ENCODE measurements at places on chromosomes 1 and 21.

DNA sequence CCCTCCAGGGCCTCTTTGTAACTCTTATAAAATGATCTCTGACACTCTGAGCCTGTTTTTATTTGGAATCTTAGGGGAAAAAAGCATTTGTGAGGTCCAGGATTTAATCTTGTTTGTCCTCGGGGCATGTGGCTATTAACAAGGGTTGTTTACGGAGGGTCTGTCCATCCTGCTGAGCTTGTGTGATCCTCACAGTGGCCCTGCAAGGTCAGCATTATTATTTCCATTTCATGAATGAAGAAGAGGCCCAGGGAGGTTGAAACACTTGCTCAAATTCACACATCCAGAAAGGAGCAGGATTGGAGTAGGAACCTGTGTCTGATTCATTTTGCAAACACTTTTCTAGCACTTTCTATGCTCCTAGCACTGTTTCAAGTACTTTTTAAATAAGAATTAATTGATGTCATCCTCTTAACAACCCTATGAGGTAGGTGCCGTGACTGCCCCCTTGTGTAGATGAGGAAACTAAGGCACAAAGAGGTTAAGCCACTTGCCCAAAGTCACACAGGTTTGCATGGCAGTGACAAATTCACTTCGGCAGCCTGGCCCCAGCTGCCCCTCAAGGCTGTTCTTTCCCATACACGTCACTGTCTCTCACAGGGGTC, 178.9 kb downstream of the MIS18A start:
- no peak for DNase-seq

DNA sequence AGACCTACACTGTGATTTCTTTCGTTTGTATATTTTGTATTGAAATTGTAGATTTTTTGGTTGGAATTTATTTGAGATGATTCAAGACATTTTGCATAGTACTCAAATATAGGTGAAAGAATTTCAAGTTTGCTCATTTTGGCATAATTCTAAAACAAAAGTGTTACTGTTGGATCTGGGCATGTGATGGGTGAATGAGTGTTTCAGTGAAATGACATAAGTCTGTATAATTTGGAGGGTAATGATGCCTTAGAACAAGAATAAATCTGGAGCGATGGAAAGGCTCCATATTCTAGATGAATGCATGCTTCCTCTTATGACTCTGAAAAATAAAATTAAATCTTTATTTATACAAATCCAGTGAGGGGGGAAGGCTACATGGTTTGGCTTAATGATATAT, 41.0 kb downstream of the NFIA start:
- no peak for DNase-seq

DNA sequence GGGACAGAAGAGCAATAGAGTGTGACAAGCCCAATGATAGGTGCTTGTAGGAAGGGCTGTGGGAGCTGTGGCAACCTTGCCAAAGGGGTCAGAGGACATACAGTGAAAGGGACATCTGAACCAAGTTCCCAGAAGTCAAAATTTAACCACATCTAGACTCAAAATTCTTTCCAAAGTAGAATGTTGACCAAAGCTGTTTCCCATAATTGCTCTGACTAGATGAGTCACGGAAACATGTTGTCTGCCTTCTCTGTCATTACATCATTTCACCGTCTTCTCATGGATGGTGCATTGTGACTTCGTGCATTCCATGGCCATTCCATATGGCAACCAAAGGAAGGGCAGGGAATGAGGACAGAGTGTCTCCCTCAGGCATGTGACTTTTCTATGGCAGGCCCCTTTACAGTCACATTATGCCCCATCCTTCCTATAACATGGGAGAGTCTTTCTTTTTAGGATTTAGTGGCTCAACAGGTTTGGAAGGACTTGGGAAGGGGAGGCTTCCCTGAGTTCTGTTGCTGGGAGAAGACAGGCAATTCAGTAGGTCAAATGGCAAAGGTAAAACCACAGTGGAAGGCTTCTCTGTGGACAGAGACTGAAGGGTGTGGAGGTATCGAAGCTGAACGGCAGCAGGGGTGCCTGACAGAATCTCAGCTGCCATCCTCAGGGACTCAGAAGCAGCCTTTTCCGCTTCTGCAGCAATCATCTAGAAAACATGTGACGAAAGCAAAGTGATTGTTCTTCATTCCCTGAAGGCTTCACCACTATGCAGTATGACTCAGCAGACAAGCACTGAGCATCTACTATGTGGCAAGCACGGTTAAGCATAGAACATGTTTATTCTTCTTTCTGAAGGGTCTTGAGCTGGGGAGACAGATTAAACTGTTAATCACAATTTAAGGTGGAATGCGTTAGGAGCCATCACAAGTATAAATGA, 24.7 kb downstream of the NPHS2 start:
- DNase-seq: no peak

- DNase-seq: no peak
Observed at GRCh38 chr1:157176591-157177121, 38.5 kb upstream of the ETV3 start.

DNA sequence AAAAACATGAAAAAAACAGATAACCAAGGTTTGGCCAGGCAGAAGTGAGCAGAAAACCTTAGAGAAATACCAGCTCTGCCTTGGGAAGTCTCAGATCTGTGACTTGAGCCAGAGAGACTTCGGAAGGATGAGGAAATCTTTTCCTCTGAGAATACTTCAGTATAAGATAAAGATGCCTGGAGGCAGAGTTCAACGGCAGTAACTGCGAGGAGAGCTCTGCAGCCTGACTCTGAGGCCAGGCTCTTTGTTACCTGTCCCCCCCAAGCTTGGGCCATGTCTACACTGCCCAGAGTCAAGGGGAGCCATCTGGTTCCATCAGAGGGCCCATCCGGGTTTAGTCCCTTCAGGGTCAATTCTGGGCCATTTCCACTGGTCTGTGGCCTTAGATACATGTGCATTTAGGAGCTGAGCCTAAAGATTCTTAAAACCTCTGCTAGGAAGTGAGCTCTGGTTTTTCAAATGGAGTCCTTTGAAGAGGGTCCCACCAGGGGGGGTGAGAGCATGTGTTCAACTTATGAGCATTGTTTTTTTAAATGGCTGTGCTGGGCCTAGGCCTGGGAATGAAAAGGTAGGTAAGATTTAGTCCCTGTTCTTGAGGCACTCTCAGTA, 8.7 kb downstream of the KIRREL1 start:
- no peak for DNase-seq

GRCh38 chr1:94255476-94255875, 18.1 kb upstream of the ARHGAP29 start:
- no peak for DNase-seq

GRCh38 chr1:160376525-160377131, 9.8 kb downstream of the NHLH1 start:
- DNase-seq: peak; percentile 67

DNA sequence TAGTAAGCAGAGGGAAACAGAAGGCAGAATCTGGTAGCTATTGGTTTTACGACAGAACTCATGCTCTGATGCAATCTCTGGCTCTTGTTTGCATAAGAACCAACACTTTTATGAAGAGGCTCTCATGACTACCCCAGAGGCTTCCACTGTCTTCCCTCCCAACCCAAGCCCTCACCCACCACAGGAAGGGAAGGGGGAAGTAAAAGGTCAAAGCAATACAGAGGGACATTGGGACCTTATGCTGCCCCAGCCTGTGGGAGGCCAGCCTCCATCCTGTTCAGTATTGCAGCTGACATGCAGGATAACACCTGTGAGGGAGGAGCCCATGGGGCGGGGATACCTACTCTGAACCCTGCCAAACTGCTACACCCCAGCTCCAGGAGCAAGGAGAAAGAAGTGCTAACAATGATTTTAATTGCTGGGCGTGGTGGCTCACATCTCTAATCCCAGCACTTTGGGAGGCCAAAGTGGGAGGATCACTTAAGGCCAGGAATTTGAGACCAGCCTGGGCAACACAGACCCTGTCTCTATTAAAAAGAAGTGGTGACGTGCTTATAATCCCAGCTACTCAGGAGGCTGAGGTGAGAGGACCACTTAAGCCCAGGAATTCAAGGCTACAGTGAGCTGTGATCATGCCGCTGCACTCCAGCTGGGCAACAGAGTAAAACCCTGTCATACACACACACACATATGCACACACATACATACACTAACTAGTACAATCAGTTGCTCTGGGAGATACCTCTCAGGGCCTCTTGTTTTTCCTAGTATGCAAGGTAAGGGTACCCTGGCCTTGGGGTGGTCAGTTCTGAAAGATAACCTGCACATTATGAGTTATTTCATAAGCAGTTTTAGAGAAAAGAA, 9.5 kb downstream of the MR1 start:
- DNase-seq: no peak

GRCh38 chr1:207807690-207808321, 56.0 kb downstream of the CD46 start:
- no peak for DNase-seq

- DNase-seq: peak; percentile 66
Observed at GRCh38 chr1:6727535-6727934, 25.9 kb upstream of the DNAJC11 start.

GRCh38 chr1:102970496-102971078, 137.7 kb downstream of the COL11A1 start:
- peak; percentile 0 for DNase-seq

GRCh38 chr1:29238620-29239002, 2.3 kb downstream of the PTPRU start:
- no peak for DNase-seq

DNA sequence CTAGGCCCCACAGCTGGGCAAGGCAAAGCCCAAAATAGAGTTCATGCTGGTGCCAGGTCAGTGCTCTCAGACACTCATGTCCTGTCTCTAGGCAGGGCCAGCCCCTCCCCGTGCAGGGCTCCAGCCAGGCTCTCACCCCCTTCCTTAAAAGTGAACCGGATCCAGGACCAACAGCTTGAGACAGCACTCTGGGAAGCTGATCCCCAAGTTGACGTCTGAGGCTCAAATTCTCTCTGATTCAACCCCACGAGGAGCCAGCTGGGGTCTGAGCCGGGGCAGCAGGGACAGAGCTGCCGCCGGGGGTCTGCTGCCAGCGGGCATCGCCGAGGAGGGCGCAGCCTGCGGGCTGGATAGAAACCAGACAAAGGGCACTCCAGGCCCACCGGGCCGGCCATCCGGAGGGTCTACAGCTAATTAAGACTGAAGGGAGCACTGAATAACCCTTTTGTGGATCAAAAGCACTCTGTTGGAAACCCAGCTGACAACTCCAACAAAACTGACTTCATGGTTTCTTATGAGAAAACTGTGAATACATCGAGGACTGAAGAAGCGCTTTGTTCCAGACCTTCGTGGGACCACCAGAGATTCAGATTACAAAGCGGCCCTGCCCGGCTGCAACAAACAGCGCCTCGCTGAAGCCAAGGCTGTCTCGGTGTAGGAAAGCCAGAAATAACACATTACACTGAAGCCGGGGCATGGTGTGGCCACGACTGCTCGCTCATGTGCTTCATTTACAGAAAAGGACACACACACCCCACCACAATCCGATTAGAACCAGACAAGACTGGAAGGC, 95.8 kb downstream of the PSMG1 start:
- no peak for DNase-seq

- no peak for DNase-seq
Observed at GRCh38 chr1:108801101-108801500, 54.6 kb downstream of the STXBP3 start.

DNA sequence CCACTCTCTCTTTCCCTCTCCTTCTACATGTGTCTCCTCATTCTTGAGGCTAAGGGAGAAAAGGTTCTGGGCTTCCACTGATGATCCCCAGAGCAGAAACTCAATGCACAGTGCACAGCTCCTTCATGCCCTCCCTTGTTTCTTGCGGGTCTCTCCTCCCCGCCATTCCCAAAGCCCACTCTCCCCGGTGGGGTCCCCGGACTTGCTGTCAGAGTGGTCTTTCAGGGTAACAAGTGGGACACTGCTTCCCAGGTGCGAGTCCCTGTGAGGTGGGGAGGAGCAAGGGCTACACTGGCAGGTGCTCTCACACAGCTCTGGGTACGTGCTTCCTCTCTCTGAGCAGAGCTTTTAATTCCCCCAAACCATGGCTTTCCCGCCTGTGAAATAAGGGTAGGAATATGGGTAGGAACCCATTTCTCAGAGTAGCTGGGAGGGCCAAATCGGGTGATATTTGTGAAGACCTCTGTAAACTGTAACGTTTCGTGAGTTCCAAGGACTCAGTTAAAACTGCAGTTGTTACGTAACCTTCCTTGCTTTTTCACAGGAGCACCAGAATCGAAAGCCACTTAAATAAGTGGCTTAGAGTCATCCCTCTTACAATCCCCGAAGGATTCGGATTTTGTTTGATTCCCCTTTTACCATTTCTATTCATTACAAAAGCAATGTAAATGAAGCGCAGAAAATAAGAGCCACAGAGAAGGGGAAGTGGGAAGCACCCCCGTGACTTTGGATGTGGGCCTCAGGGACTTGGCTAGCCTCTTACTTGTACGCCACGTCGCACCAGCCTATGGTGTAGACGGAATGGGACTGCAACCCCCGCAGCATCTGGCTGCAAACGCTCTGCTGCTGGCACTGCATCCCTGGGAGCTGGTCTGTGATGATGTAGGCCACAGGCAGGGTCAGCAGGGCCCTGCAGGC, 6.2 kb downstream of the PGLYRP3 start:
- DNase-seq: no peak

GRCh38 chr1:169484683-169485430, 887 bp downstream of the SLC19A2 start:
- DNase-seq: no peak

DNA sequence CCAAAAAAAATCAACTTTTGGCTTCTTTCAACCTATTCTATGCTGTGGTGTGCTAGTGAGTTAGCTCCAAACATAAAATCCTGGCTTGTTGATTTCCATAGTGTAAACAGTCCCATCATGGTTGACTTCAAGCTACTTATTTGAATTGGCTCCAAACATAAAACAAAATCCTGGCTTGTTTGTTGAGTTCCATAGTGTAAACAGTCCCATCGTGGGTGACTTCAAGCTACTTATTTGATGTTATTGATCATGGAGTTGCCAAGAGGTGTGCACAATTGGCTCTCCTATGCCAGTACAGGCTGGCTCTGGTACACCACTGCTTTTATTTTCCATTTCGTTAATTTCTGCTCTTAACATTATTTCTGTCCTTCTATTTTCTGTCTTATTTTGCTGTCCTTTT, 1.8 kb upstream of the COA6 start:
- no peak for DNase-seq

Data from GM19239 (cell line).